Stimulated activated CD8-positive, alpha-beta memory T cell treated with anti-CD3 and anti-CD28 coated beads, Interleukin-12 subunit alpha, Interleukin-12 subunit beta, amount 100 ng/mL, for 1 hour (primary cell): ENCODE measurements at places on chromosomes 6 and 20.

- DNase-seq = no peak
Observed at GRCh38 chr6:139257821-139258398, 33.9 kb downstream of the TXLNB start.

DNA sequence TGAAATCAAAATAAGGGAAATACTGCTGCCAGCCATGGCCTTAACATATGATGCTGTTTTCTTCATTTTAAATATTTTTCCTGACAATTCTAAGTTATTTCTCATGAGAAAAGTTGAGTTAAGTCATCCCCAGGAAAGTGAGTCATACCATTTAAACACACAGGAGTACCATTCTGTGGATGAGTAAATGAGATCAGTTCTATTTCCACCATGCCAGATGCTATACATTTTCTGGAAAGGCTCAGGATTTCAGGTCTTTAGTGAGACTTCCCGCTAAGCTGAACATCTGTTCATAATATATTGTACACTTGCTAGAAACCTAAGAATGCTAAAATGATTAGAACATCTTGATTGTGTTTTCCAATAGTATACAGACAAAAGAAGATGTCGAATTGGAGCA, 256.2 kb upstream of the MANEA start:
- DNase-seq = no peak

DNA sequence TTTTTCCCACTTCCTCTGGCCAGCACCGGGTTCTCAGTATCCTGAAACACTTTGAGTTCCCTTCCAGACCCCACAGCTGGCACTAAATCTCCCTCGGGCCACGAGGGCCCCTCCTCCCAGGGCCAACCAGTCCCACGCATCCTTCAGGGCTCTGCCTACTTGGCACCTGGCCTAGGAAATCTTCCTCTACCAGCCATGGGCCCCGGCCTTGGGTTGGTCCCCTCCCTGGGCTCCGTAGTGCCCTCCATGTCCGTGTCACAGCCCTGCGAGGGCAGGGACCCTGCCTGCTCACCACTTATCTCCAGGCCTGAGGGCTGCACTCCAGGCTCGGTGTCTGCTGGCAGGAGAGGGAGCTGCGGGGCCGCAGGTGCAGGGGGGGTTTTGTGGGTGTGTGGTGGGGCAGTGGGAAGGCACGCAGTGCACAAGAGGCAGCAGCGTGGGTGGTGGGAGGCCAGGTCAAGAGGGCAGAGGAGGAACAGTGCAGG, 48.8 kb upstream of the CDH22 start:
- no peak for DNase-seq

DNA sequence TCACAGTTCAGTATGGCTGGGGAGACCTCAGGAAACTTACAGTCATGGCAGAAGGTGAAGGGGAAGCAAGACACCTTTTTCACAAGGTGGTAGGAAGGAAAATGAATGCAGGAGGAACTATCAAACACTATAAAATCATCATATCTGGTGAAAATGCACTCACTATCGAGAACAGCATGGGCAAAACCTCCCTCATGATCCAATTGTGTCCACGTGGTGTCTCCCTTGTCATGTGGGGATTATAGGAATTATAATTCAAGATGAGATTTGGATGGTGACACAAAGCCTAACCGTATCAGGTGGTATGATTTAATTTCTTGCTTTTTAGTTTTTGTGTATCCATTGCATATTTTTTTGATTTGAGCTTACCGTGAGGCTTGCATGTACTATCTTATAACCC, 133.2 kb upstream of the SYNCRIP start:
- DNase-seq = no peak

DNA sequence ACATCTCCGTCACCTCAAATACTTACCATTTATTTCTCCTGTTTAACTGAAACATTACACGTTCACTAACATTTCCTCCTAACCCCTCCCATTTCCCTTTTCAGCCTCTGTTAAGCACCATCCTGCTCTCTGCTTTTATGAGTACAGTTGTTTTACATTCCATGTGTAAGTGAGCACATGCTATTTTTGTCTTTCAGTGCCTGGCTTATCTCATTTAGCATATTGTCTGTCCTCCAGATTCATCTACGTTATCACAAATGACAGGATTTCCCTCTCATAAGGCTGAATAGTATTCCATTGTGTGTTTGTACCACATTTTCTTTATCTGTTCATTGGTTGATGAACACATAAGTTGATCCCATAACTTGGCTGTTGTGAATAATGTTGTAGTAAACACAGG, 22.7 kb downstream of the TAF11 start:
- DNase-seq = no peak

GRCh38 chr6:6950373-6951145, 157.2 kb upstream of the RREB1 start:
- DNase-seq = no peak

DNA sequence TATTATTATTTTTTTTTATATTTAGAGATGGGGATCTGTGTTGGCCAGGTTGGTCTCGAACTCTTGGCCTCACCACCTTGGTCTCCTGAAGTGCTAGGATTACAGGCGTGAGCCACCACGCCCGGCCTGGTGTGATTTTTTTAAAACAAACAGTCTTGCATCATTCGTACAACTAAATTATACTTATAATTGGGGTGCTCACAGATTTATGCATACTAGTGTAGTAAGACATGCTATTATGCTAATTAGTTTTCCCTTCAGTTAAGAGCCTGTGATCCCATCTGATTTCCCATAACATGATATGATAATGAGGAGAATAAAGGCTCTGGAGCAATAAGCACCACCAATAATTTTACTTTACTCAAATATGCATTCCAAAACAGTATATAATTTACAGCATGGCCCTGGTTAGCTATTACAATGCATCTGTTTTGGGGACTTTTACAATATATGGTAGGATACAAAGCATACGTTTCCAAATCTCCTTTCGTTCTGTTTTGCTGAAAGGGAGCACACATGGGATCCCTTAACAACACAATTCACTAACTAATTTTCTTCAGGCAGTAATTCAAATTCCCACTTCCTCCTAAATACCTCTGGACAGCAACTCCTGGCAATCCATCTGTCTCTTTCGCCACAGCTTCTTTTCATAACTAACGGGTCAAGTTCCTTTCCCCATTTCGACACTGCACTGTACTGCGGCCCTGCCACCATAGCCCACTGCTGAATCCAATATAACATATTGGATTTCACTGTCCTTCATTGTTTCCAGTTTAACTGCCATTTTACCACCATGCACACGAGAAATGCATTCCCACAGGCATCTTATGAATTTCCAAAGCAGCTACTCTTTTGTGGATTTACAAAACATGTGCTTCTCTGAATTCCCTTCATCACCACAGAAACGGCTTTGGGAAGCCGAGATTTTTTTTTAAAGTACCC, 1.7 kb downstream of the NUDT3 start:
- no peak for DNase-seq
